ENCODE measurements at places on chromosomes 3 and 15. TPM values are rescaled to one million over a fixed set of nuclear protein-coding genes. Genes with fewer than 3 reads are reported as not detected.

Gene CPOX
- 48.4 TPM for total RNA-seq

Gene C3orf70
- total RNA-seq = 2.4 TPM

Gene NFKBIZ
- 39.2 TPM for total RNA-seq

Gene PLA1A
- not detected for total RNA-seq

Gene FBN1
- 1,039 TPM for total RNA-seq

Gene CCK
- not detected for total RNA-seq

Gene TMEM108
- total RNA-seq = 0.81 TPM

Gene TMEM212
- not detected for total RNA-seq

Gene CHRFAM7A
- total RNA-seq = not detected

Gene NMD3
- 45.9 TPM for total RNA-seq

Gene C2CD4A
- total RNA-seq = 7.9 TPM

Gene FLNB
- 74.2 TPM for total RNA-seq

Gene RASGRP1
- total RNA-seq = 1.8 TPM

Gene HRH1
- total RNA-seq = 8.6 TPM

Gene COL7A1
- 14.9 TPM for total RNA-seq

Gene NECTIN3
- 132 TPM for total RNA-seq

Gene MESP2
- total RNA-seq = not detected

Gene SEMA5B
- total RNA-seq = not detected

Gene ITIH1
- not detected for total RNA-seq

Gene TKT
- 631 TPM for total RNA-seq

Gene SH2D7
- total RNA-seq = not detected

Gene PCLAF
- total RNA-seq = 16.2 TPM

Gene B3GNT5
- 5.6 TPM for total RNA-seq

Gene ZDHHC23
- 2.9 TPM for total RNA-seq

Gene AMOTL2
- 193 TPM for total RNA-seq

Gene CPLX3
- total RNA-seq = not detected

Gene SYNM
- total RNA-seq = 1.6 TPM

Gene TMC3
- 0.32 TPM for total RNA-seq

Gene ALS2CL
- 0.32 TPM for total RNA-seq

Gene SLC51B
- not detected for total RNA-seq

Gene HTR3C
- not detected for total RNA-seq

Gene EFCC1
- not detected for total RNA-seq

Gene ADIPOQ
- not detected for total RNA-seq

Gene PRSS50
- total RNA-seq = not detected

Gene HGD
- 5.2 TPM for total RNA-seq

Gene SLC4A7
- total RNA-seq = 44.7 TPM

Gene NKTR
- total RNA-seq = 22.0 TPM

Gene ST6GAL1
- total RNA-seq = 5.5 TPM

Gene GATM
- total RNA-seq = not detected

Gene ACP3
- 1.5 TPM for total RNA-seq

Gene ONECUT1
- not detected for total RNA-seq

Gene DGKG
- 0.72 TPM for total RNA-seq

Gene TFRC
- total RNA-seq = 133 TPM

Gene SUCNR1
- not detected for total RNA-seq

Gene NPAP1
- total RNA-seq = not detected

Gene COL6A6
- 0.18 TPM for total RNA-seq

Gene SLC28A2
- not detected for total RNA-seq

Gene CACNA1D
- not detected for total RNA-seq

Gene ROBO2
- 0.32 TPM for total RNA-seq

Gene ERICH6
- total RNA-seq = not detected

Measured in cardiac atrium fibroblast (primary cell).